ENCODE measurements at places on chromosomes 5 and 9. TPM values are rescaled to one million over a fixed set of nuclear protein-coding genes. Genes with fewer than 3 reads are reported as not detected.

DNA sequence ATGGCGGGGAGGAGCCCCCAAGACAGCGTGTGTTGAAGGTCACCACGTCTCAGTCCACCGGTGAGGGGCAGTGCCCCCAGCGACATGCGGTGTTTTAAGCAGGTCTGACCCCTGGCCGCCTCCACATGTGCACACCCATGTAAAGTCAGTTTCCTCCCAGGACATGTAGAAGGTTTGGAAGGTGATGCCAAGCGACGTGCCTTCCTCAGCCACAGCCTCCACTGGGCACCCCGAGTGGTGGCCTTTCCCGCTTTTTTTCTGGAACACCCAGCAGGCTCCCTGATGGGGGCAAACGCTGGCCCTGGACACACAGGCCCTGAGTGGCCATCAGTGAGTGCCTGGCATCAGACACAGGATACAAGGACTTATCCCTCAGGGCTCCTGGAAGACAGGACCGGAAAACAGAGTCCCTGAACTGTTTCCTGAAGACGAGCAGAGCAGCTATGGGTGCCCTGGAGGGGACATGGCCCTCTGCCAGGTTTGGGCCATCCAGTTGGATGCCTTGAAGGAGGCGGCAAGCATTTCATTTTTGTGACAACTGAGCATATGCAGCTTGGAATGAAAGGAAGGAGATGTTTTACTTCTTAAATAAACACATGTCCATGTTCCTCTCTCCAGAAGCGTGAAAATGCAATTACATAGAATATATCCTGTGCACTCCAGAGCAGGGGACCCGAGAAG lies 275.8 kb upstream of the IRX2 start:
- DNase-seq: no peak

- DNase-seq: no peak
Measured at GRCh38 chr9:33285502-33285901, 4.8 kb upstream of the NFX1 start.

GRCh38 chr5:113295111-113295539 lies 139.7 kb downstream of the TSSK1B start:
- DNase-seq: no peak

GRCh38 chr5:6713274-6714225 lies at the start of gene TENT4A:
TSS of gene TENT4A (plus strand) at chr5:6713432. CDS start at chr5:6713984, 552 bp downstream.
- DNase-seq: no peak

NMUR2 gene
- not detected for total RNA-seq

GFI1B gene
- total RNA-seq: not detected

PAM gene
- 15.0 TPM for total RNA-seq

SIGMAR1 gene
- 62.2 TPM for total RNA-seq

GMCL2 gene
- not detected for total RNA-seq

BAAT gene
- total RNA-seq: 0.07 TPM

PCDHA1 gene
- not detected for total RNA-seq
